ENCODE measurements at places on chromosomes 12 and 14.

GRCh38 chr12:12628013-12628412 lies 16.3 kb downstream of the CREBL2 start:
- no peak for DNase-seq

- no peak for DNase-seq
Measured at GRCh38 chr12:115147916-115148315, 463.9 kb upstream of the TBX3 start.

DNA sequence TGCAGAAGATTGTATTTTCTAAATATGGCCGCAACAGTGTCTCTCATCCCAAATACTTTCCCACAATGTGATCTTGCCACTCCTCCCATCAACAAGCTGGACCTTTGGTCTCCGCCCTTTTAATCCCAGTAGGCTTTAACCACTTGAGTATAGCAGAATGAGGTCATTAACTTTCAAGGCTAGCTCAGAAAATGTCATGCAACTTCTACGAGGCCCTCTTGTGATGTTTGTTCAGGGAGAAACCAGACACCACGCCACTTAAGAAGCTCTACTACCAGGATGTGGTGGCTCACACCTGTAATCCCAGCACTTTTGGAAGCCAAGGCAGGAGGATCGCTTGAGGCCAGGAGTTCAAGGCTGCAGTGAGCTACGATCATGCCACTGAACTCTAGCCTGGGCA lies 20.1 kb upstream of the OR6J1 start:
- no peak for DNase-seq

GRCh38 chr12:53211476-53212381 lies 4.7 kb upstream of the ITGB7 start:
- no peak for DNase-seq

DNA sequence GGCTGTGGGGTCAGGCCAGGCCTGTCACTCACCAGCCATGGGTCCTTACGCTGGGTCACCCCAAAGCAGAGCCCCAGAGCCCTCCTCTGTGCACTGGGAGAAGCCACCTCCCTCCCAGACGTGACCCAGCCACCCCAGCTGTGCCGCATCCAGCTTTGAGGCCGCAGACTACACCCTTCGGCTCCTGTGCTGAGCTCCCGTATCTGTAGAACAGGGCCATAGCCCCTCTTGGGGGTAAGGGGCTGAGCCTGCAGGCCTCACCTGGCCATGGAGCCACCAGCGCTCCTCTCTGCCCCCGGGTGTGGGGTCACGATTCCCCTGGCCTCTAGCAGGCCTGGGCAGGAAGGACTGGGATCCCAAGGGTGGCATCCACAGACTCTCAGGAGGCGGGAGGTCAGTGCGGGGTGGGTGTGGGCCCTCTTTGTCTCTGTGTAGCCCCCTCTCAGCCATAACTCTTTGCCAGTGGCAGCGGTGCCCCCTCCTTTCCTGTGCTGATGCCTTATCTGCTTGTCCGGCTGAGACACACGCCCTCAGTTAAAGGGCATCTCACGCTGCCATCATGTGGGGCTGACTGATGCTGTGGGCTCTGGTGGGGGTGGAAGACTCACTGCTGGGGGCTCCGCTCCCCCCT lies 16.3 kb downstream of the ASPG start:
- DNase-seq, result no peak

DNA sequence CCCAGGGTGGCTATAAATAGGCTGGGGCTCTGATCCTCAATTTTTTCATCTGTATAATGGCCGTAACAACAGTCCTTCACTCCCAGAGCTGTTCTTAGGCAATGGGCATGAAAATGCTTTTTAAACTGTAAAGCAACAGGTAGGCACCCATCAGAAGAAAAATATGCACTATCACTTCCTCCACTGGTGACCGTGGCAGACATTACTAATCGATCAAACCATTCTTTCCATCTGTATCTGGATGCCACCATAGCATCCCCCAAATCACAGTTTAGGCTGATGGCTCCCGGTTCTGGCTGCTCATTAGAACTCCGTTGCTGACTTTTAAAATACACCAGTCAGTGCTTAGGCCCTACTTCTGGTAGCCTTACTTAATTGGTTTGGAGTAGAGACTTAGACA lies 11.2 kb downstream of the KRT71 start:
- no peak for DNase-seq

- DNase-seq, result no peak
Measured at GRCh38 chr14:35558680-35559079, 24.7 kb downstream of the INSM2 start.

GRCh38 chr14:92701826-92702225 lies 46.6 kb downstream of the LGMN start:
- DNase-seq, result no peak

DNA sequence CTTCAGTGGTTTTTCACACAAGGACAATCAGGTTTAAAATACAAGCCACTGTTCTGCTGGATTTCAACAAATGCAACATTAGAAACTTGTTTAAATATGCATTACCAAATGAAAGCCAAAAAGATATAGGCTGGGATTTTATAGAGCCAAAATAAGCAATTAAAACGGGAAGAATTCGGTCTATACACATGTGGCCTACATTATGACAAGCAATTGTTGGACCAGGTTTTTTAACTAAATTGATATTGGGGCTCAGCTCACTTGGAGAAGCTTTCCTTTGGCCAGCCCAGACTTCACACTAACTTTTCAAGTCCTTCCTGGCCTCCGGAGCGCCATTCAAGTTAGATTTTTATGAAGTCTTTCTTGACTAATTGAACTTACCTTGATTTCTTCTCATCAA lies 16.9 kb upstream of the PDE3A start:
- DNase-seq, result no peak

GRCh38 chr14:94391281-94391975 lies 3.0 kb upstream of the SERPINA1 start:
- DNase-seq, result no peak

GRCh38 chr12:9090220-9090619 lies 25.5 kb downstream of the A2M start:
- no peak for DNase-seq

- no peak for DNase-seq
Measured at GRCh38 chr14:85625925-85626585, 96.1 kb downstream of the FLRT2 start.

- no peak for DNase-seq
Measured at GRCh38 chr14:55911776-55912175, 206.4 kb upstream of the PELI2 start.

- DNase-seq, result peak; percentile 65
Measured at GRCh38 chr12:45336762-45337596, 121.1 kb downstream of the ANO6 start.

DNA sequence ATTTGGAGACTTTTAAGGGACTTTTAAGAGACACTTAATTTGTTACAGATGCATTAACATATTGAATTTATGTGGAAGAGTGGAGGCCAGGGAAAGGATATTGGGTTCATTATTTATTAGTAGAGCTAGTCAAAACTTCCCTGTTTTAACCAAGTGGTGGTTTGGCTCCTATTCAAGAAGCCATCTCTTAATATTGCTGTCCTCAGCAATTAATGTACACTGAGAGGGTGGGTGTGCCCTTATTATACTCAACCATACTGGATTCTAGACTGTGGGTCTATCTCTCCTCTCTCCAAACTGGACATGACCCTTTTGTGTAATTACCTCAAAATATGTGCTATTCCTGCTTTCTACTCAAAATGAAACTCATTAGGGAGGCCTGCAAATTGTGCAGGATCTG lies 398.7 kb upstream of the DDHD1 start:
- no peak for DNase-seq

- DNase-seq, result no peak
Measured at GRCh38 chr14:68416171-68416570, 376.7 kb downstream of the ZFP36L1 start.

DNA sequence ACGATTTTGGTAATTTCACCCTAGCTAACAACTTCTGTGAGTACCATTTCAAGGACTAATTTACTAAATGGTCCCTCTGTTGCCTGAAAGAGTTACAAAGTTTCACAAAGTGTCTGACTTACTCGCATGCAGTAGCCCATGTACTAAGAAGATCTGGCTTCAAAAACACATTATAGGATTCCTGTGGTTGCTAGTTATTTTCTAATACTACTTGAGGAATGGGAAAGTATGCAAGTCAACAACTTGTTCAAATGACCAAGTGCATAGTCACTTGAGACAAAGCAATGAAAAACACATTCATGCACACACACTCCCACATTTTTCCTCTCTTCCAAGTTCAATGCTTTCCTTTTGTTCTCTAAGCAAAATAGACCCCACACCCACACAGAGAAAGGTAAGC lies 219.7 kb upstream of the TMPO start:
- no peak for DNase-seq

DNA sequence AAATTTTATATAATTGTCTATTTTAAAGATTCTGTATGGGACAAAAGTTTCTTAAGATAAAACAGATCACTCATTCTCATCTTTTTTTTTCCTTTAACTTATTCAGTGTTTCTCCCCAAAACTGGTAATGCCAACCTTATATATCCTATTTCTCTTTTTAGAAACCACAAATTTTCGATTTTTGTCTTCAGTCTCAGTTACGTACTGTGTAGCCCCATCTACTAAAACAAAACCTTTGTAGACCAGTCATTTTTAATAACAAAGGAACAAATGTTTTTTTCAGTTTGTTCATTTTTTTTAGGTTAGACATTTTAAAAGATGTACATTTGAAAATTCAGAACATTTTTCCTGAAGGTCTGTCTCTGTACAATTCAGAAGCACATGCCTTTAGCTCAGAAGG lies 18.2 kb downstream of the PNMA1 start:
- no peak for DNase-seq

- no peak for DNase-seq
Measured at GRCh38 chr14:75221797-75222196, 45.4 kb upstream of the TMED10 start.

DNA sequence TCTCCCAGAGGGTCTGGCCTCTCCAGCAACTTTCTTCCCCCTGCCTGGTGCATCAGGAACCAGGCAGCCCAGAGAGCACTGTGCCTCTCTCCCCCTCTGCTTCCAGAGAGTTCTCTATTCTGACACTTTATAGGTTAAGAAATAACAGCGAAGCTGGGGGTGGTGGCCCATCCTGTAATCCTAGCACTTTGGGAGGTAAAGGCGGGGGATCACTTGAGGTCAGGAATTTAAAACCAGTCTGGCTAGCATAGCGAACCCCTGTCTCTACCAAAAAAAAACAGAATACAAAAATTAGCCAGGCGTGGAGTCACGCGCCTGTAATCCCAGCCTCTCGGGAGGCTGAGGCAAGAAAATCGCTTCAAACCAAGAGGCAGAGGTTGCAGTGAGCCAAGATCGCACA lies 58.3 kb downstream of the ESRRB start:
- no peak for DNase-seq

DNA sequence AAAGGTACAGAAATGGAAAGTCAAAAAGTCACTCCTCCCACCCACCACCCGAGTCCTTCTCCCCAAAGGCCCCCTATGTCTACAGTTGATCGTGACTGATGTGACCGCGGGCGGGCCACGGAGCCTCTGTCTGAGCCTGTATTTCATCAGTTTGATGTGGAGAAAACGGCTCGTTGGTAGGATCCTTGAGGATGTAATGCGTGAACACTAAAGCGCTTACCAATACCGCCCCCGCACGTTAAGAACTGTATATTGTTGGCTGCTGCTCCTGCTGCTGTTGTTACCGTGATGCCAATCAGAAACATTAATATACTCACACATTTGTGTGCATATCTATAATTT lies 24.6 kb upstream of the UBC start:
- no peak for DNase-seq

DNA sequence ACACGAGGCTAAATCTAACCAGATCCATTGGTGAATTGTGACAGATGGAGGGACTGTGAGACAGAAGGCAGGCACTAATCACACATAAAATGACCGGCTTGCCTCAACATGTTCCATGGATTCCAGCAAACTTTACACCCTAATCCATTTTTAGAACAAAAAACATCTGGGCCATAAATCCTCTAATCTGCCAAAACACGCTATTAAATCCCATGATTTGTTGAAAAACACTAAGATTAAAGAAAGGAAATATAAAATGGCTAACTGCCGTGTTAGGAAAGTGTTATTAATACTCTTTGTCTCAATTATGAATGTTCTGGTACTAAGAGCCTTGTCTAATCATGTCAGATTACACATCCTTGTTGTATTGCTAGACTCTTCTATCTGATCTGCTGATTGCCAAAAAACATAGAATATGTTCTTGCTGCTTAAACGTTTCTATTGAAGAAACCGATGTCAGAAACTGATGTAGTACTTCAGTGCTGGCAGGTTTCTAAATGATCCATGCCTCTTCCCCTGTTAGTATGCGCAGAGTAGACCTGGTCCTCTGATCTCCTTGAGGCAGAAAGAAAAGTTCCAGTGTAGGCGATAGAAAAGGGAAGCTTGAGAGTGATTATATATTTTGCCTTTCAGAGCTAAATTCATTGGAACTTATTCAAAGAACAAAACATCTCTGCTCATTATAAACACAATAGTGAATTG lies 384.9 kb downstream of the SOX5 start:
- DNase-seq, result no peak

DNA sequence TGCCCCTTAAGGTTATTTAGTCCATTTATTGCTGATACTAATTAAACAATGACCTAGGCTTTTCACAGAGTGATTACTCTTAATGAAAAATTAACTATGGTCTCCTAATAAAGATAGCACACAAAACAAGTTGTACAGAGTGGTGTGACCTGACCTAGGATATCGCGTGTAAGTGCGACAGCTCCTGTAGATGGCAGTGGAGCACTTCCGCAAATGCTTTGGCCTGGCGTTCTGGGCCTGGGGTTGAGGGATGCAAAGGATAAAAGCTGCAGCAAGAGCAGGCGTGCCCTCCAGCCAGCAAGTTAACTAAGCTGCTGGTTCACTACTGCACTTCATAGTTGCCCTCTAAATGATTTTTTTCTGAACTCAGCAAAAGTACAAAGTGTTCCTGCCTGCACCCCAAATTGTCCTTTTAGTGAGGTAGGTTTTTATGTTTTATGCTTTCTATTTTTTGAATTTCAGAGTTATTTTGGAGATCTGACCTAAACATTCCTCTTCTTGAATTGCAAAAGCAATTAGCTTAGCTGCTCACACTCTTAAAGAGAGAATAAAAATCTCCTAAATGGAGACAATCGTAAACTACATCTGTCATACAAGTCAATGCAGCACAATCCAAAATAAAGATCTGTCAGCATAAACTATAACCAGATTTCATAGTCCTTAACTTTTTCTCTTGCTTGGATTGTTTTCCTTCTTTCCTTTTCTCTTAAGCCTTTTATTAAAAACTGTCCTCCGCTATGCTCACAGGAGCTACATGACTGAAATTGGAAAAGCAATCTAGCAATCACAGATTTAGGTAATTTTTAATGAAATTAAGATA lies 379.6 kb downstream of the LRIG3 start:
- peak; percentile 63 for DNase-seq

DNA sequence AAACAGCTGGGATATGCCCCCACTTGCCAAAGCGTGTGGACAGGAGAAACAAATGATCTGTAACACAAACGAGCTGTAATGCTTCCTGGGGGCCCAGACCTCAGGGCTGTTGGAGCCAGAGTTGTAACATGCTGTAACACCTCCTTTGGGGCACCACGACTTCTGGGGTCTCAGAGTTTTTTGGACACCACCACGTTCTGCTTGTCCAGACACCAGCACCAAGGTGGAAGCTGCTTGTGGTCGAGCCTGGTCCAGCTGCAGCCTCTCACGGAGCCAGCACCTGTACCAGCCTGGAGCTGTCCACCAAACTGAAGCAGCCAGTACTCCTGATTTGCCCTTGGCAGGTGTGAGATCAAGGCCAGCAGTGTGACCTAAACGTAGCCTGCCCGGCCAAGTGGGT lies 879.4 kb downstream of the SLC6A15 start:
- no peak for DNase-seq

- DNase-seq, result peak; percentile 37
Measured at GRCh38 chr14:65414961-65415589, 2.5 kb downstream of the FUT8 start.

- no peak for DNase-seq
Measured at GRCh38 chr14:67192366-67192765, 3.1 kb downstream of the GARIN2 start.

- DNase-seq, result no peak
Measured at GRCh38 chr14:61076556-61076955, 95.5 kb downstream of the SLC38A6 start.
